ENCODE measurements at places on chromosomes 12 and 14.
A peak's percentile ranks its signal among the peaks of the same experiment; 100 is the strongest.

DNA sequence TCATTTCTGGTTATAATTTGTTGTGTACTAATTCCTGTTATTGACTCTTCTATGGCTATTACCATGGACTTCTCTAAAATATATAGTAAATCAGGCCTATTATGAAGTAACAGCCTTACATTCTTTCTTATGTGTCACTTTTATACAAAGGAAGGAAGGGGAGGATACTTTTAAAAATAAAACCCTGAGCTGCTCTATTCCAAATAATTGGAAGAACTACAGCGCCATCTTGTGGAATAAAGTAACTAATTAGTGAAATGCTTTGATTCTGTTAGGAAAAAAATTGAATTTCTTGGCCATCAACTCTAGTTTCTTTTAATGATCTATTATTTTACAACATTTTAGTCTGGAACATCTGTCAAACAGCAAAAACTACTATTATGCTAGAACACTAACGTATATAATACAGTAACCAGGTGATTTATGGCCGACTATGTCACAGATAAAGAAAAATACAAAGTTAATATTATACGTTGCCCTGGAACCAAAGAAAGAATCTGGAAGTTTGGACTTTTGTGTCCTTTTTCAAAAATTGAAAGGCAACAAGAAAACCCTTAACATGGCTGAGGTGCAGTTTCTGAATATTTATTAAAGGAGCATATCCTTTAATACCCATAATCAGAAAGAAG is 55.0 kb upstream of the NELL2 start:
- peak; percentile 46 for DNase-seq

- no peak for DNase-seq
These were observed 2.9 kb upstream of the RNU6-8 start for GRCh38 chr14:32205984-32206383.

GRCh38 chr12:103020839-103021238 is 63.4 kb downstream of the ASCL1 start:
- no peak for DNase-seq

- DNase-seq: no peak
These were observed 18.8 kb downstream of the ACVRL1 start for GRCh38 chr12:51926064-51926632.

- DNase-seq: no peak
These were observed 96.7 kb downstream of the RFLNA start for GRCh38 chr12:124391340-124392261.

DNA sequence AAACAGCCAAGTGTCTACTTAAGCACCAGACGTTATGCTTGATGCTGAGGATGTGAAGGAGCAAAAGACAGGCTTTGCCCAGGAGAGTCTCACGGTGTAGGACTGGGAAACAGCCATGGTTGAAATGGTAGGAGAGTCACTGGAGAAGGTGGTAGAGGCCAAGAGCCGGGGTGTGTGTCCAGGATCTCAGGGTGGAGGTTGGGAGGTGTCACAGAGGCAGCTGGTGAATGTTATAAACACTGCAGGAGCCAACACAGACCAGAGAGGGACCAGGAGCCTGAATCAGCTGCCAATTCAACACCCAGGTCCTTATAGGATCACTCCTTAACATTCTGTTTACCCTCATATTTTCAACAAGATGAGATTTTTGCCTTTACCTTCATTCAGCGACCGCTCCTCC is 7.5 kb downstream of the NID2 start:
- DNase-seq: no peak

- no peak for DNase-seq
These were observed 701.7 kb upstream of the TMEM132C start for GRCh38 chr12:127565241-127565640.

GRCh38 chr14:68780358-68781160 is 12.3 kb downstream of the ZFP36L1 start:
- no peak for DNase-seq

GRCh38 chr12:131166717-131167116 is 213.0 kb downstream of the ADGRD1 start:
- no peak for DNase-seq

DNA sequence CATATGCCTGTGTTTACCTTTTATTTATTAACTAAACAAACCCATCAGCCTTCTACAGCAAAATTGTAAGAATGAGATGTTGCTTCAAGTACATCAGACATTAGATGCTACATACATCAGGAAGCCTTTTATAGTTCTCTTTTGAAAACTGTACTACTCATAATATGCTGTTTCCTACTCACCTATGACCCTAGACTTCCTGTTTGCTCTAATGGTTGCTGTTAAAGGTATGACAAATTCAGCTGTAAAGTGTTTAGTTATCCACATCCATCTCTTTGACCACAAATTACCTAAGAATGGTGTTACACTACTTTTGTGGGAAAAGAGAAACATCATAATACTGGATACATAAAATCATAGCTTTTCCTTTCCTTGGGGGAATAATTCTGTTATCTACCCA is 220.0 kb downstream of the RAD51B start:
- no peak for DNase-seq

DNA sequence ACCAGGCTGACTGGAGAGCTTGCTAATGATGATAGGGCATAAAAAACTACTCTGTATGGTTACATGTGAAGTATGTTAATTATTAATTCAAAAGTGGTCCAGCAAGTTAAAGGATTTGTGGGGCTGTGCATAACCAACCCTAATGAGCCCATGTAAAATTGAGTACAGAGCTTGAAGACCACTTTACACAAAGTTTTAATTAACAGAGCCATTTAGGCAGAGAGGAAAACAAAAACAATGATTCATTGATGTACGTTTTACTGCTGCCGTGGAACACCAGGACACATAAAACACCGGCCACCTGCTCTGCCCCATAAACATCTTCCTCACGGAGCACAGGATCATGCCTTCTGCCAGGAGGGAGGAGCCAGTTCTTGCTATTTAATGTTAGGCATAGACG is 83.5 kb downstream of the RIMBP2 start:
- DNase-seq: peak; percentile 66

DNA sequence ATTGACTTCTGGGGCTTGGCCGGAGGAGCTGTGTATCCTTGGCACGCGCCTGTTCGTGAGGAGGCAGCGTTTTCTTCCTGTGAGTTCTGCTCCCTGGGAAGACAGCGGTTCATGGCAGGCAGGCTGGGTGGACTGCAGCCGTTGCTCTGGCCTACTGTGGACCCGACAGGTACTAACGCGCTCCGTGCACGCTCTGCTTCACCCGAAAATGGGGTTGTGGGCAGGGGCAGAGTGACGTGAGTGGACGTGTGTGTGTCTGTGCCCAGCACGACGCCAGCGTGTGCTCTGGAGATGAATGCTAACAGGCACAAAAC is 179.1 kb downstream of the KIF26A start:
- DNase-seq: no peak

GRCh38 chr12:28570811-28571210 is 380.6 kb downstream of the CCDC91 start:
- no peak for DNase-seq

- no peak for DNase-seq
These were observed 11.3 kb downstream of the ESPL1 start for GRCh38 chr12:53279283-53279869.

DNA sequence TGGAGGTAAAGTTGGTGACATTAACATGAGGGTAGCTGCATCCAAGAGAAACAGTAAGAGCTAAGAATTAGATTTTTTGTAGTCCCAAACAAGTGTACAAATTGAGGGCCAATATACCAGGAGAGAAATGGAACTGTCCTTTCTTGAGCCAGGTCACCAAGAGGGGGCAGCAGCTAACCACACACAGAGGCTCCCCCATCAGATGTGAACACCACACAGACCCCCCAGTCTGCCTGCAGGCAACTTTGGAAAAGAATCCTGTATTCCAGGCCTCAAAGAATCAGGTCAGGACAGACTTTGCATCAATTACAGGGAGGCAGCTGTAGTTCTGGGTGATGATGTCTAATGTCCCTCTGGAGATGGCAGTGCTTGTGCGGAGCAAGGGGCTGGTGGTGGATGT is 77.9 kb downstream of the SPTB start:
- no peak for DNase-seq

- no peak for DNase-seq
These were observed 23.8 kb upstream of the PPP1CC start for GRCh38 chr12:110766311-110767154.

DNA sequence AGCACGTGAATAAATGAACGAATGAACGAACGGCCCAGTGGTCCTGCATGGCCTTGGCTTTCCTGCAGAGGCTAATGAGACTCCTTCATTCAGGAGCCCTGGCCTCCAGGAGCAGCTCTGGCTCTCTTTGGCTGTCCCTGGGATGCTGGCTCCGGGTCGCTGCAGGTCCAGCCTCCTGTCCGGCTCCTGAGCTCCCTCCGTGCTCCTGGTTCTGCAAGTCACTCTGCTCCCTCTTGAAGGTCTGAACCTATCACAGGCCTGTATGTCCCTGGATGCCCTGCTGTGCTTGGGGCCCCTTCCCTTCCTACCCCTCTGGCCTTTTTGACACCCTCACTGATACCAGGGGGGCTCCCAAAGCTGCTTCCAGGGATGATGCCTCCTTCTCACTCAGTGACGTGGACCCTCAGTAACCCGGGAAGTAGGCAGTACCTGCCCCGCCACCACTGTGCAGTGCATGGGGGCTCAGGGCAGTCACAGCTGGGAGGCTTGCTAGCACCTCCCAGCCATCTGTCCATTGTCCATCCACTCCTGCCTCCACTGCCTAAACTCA is 133.7 kb upstream of the C14orf180 start:
- no peak for DNase-seq

GRCh38 chr14:85190251-85190650 is 339.7 kb upstream of the FLRT2 start:
- no peak for DNase-seq

DNA sequence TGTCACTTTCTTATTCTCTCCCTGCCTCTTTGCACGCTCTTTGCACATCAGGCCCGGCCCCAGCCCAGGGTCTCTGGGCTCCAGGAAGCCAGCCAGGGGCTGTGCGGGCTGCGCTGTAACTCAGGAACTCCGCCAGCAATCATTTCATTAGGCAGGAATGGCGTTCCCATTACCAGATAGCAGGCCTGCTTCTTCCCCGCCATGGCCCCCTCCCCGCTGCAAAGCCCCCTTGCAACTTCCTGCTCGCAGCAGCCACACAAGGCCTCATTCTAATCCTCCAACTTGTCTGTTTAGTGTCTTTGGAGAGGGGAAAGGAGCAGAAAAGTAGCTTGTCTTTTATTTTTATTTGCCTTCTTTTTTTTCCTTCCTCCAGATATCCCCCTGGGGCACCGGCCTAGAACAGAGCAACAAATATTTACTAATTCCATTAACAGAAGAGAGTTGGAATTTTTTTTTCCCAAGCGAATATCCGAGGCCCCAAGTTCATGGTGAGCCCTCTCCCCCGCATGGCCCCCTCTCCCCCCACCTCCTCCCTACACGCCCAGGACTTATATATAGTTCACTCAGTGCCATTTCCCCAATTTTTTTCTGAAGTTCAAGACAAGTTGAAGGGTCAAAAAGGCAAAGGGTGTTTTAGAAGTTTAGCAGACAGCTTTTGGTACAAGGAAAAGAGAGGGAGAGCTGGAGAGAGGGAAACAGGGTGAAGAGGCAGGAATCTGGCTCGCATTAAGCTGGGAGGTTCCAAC is 329.4 kb upstream of the TBX3 start:
- DNase-seq: no peak

GRCh38 chr14:102086709-102086971 is 204 bp downstream of the HSP90AA1 start:
- DNase-seq: no peak

DNA sequence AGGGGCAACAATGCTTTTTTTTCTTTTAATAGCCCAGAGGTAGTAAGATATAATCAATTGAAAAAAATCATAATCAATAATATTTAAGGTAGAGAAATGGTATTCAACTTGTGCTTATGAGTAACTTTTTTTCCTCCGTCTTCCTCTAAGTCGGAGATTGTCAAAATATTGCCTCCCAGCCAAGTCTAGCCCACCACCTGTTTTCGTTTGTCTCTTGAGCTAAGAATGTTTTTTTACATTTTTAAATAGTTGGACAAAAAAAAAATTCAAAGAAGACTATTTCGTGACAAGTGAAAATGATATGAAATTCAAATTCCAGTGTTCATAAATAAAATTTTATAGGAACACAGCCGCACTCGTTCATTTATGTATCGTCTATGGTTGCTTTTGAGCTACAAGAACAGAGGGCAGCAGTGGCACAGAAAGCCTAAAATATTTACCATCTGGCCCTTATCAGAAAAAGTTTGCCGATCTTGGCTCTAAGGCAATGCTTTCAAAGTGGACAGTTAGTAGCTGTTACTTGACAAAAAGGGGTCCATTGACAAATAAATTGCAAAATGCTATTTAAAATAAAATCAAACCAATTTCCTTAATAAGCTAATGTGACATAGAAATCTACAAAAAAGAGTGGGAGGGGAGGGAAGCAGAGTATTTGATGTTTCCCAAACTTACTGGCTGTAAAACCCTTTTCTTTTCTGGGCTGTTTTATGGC is 40.8 kb upstream of the MAX start:
- DNase-seq: no peak

- DNase-seq: no peak
These were observed 17.9 kb downstream of the PHETA1 start for GRCh38 chr12:111351026-111351425.

- DNase-seq: no peak
These were observed 376 bp downstream of the INSM2 start for GRCh38 chr14:35534208-35534872.

DNA sequence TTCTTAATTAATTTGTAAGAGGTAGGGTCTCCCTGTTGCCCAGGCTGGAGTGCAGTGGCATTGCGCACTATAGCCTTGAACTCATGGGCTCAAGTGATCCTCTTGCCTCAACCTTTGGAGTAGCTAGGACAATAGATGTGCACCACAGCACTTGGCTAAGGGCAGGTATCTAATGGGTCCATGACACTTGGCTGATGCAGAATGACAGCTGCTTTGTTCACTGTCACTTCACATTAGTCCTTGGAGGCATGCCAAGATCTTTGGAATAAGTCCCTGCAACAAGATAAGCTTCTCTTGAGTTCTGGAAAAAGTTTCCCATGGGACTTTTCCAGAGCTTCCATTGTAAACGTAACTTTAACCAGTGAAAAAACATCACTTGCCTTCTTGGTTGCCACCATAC is 23.4 kb downstream of the COQ6 start:
- peak; percentile 16 for DNase-seq

- DNase-seq: no peak
These were observed 7.6 kb downstream of the SLC38A2 start for GRCh38 chr12:46364777-46365580.

- no peak for DNase-seq
These were observed 167.8 kb upstream of the HIF1A start for GRCh38 chr14:61527325-61528100.

- no peak for DNase-seq
These were observed 47.5 kb downstream of the EIF2S3B start for GRCh38 chr12:10553148-10553547.

DNA sequence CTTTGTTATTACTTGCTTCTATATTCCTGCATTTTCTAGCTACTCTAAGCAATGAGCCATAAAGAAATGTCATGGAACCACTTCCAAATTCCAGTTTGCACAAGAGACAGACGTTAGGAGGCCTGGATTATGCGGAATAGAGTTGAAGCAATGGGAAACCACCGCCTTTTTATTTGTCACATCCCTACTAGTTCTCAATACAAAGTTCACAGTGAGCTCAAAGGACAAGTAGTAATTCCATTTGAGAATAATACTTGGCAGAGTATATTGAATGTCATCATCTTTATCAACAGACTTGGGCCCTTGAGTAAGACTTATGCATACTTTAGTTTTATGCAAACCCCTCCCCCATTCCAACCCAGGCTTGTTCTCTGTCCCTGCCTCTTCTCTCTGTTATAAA is 3.7 kb upstream of the SLC15A5 start:
- no peak for DNase-seq

GRCh38 chr12:29131539-29131938 is 17.5 kb upstream of the FAR2 start:
- no peak for DNase-seq
